Activated T-cell treated with anti-CD3 and anti-CD28 coated beads, Interleukin-2, amount 50 U/mL, for 24 hours (primary cell): ENCODE measurements at places on chromosomes 2 and 18.

- H3K27me3 ChIP-seq, result no peaks in the 10 kb centered on the region
- peaks cover 14% of the 10 kb centered on the region for H3K4me1 ChIP-seq
- no peak for DNase-seq
Measured at GRCh38 chr2:221423210-221423804, 148.8 kb downstream of the EPHA4 start.

DNA sequence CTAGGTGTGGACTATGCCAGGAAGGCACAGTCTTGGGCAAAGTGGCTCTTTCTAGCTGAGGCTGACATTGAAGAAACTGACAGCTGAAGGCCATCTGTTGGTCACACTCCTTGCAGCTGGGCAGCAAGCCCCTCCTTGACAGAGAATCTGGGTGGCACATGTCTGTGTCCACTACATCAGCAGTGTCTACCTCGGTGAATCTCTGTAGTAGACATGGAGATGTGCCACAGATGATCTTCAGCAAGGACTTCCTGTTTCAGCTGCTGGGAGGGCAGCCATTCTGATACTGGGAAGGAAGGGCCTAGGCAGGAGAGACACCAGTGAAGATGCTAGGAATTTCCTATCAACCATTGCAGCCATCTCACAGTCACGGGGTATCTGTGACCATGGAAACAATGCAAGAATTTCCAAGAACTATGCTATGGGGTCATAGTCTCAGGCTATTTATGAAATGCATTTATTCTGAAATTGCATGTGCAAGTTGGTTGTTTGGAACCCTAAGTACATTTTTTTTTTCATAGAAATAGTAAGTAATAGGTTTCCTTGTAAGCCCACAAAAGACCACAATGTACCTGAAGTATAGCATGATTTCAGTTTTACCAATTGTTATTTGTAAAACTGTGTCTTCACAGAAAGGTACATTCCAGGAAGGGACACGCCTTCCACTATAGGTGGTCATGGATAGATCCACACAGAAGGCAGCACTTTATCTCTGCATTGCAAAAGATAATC is 63.8 kb upstream of the DARS1 start:
- peaks cover 85% of the 10 kb centered on the region for H3K4me1 ChIP-seq
- H3K27me3 ChIP-seq, result no peaks in the 10 kb centered on the region
- no peaks in the 10 kb centered on the region for H3K36me3 ChIP-seq
- DNase-seq, result no peak
- peak overlapping the region; percentile 39 for H3K4me3 ChIP-seq

GRCh38 chr2:222362336-222362735 is 62.0 kb upstream of the SGPP2 start:
- no peaks in the 10 kb centered on the region for H3K36me3 ChIP-seq
- no peak overlapping the region for H3K4me3 ChIP-seq
- DNase-seq, result no peak
- no peak overlapping the region for H3K27ac ChIP-seq

DNA sequence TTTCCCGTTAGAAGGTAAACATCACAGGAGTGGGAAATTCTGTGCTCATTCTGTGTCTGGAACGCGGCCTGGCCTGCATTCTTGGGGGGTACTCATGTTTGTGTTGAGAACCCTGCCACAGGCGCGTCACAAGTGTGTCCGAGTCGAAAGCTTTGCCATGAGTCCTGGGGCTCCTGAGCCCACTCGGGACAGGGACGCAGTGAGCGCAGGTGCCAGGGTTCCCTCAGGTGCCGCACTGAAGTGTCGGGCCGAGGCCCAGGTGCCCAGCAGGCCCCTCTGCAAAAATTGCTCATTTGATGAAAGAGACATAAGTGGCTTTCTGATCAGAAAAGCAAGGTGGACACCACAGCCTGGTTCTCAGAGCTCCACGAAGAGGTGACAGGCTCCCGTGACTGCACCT is 4.7 kb downstream of the D2HGDH start:
- DNase-seq, result no peak
- peaks cover 49% of the 10 kb centered on the region for H3K4me1 ChIP-seq
- H3K27me3 ChIP-seq, result no peaks in the 10 kb centered on the region
- H3K36me3 ChIP-seq, result peaks cover 36% of the 10 kb centered on the region

DNA sequence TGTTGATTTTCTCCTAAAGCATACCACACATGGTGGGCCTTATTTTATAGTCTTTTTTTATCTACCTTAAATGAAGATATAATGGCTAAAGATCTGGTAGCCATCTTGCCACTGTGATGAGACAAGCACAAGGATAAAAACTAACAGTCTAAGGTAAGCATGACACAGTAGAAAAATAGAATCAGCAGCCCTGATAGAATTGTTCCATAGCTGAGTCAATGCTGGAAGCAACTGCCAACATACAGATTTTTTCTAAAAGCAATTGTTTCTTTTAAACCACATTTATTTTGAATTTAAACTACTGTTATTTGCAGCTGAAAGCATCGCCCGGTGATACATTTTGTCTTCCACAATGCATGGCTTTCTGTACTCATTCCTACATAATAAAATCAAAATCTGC is 1091.5 kb upstream of the CHAC2 start:
- H3K4me3 ChIP-seq, result no peak overlapping the region
- H3K27me3 ChIP-seq, result no peaks in the 10 kb centered on the region
- no peaks in the 10 kb centered on the region for H3K36me3 ChIP-seq
- no peak overlapping the region for H3K27ac ChIP-seq

DNA sequence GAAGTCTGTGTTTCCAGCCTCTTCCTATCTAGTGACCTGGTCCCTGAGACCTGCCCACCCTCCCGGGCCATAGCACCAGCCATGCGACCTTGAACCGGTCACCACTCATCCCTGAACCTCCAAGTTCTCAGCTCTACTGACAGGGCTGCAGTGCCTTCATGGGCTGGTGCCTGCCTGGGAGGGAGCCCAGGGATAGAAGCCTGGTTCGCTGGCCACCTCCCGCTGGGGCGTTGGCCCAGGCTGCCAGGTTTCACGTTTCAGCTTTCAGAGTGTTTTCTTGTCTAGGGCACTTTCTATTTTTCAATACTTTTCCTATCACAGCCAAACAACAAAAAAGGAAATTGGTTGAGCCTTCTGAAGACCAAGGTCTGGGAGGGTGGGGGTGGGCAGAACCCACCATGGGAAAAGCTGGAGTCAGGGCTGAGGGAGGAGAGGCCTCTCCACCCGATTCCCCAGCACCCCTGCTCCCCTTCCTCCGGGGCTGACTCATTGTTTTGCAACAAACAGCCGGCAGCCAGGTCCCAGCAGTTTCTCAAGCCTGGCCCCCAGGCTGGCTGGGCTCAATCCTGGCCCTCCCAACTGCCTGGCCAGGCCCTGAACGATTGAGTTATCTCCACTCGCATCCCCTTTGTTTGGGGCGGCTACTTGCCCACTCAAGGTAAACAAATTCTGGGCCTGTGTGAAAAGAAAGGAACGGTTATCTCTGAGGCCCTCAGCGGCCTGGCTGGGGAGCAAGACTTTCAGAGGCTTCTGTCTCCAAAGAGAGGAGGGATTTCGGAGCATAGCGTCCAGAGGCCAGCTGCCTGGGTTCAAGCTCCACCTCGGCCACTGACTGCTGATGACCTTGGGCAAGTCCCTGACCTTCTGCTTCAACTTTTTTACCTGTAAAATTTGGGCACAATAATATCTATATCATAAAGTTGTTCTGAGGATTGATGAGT is 47.5 kb downstream of the ZFP36L2 start:
- H3K4me3 ChIP-seq, result no peak overlapping the region
- peaks cover 71% of the 10 kb centered on the region for H3K4me1 ChIP-seq
- no peaks in the 10 kb centered on the region for H3K27me3 ChIP-seq
- peaks cover 3% of the 10 kb centered on the region for H3K36me3 ChIP-seq

- H3K27ac ChIP-seq, result no peak overlapping the region
- H3K36me3 ChIP-seq, result peaks cover 94% of the 10 kb centered on the region
- H3K4me3 ChIP-seq, result no peak overlapping the region
- no peaks in the 10 kb centered on the region for H3K4me1 ChIP-seq
Measured at GRCh38 chr2:240013343-240013742, 11.8 kb downstream of the NDUFA10 start.
